Aorta (tissue), 5 donors: ENCODE measurements at places on chromosomes 12 and 14.

DNA sequence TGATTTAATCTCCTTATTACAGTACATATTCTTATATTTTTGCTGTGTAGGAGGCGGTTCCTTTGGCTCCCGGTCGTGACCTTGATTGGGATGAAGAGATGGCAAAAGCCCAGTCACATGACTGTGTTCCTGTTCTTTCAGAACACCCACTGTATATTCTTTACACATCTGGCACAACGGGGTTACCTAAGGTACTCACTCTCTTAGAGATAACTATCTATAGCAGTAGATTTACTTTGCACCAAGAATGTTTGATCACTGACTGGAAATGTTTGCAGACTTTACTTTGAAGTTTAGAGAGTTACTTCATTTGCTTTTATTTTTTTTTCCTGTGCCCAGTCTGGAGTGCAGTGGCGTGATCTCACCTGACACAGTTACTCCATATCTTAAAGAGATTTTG is 65.2 kb downstream of the ACSS3 start:
- DNase-seq = no peak

DNA sequence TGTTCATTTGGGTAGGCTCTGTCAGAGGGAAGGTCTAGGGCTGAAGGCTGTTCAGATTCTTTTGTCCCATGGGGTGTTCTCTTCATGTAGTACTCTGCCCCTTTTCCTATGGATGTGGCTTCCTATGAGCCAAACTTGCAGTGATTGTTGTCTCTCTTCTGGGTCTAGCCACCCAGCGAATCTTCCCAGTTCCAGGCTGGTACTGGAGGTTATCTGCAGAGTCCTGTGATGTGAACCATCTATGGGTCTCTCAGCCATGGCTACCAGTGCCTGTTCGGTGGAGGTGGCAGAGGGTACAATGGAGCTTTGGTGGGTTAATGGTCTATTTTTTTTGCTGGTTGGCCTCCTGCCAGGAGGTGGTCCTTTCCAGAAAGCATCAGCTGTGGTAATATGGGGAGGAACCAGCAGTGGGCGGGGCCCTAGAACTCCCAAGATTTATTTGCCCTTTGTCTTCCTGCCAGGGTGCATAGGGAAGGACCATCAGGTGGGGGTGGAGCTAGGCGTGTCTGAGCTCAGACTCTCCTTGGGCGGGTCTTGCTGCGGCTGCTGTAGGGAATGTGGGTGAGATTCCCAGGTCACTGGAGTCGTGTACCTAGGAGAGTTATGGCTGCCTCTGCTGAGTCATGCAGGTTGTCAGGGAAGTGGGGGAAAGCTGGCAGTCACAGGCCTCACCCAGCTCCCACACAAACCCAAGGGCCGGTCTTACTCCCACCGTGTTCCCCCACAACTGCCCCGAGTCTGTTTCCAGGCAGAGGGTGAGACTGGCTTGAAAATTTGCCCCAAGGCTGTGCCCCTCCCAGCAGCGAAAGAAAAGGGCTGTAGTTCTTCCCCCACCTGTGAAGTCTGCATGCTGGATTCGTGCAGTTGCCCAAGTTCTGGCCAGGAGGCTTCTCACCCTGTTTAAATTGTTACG is 17.5 kb downstream of the MTRFR start:
- no peak for DNase-seq

DNA sequence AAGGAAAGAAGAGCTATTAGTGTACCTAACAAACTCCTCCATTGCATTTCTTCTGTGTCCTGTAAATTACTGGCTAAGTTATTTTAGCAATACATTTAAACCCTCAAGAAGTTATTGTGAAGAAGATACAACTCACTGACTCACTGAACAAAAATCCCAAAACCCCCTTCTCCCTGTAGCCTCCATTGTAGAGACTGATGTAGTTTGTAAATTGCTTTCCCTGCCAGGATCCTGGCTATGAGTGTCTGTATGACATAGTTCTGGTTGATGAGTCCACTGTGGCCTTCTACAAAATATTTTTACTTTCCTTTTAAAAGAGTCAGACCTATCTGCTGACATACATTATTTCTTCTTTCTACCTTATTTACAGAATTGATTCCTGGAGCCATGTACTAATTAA is 155.6 kb downstream of the SLC6A15 start:
- no peak for DNase-seq

- no peak for DNase-seq
Measured at GRCh38 chr14:89198544-89199329, 218.3 kb downstream of the FOXN3 start.

- no peak for DNase-seq
Measured at GRCh38 chr12:12327802-12328201, 22.2 kb downstream of the MANSC1 start.

- no peak for DNase-seq
Measured at GRCh38 chr12:69936214-69936731, 111.2 kb downstream of the MYRFL start.

DNA sequence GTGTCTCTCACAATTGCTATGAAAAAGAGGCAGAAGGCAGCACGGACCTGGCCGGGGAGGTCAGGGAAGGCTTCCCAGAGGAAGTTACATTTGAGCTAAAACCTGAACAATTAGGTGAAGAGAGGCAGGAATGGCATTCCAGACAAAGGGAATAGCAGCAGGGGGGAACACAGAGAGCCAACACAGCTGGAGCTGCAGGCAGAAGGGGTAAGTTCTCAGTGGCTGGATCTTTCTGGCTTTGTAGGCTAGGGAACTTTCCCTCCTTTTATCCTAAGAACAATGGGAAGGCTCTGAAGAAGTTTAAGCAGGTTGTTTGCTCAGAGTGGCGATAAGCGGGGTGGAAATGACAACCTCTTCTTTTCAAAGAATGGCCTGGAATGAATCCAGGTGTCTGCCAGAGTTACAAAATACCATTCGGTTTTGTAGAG is 100.0 kb downstream of the PRIMA1 start:
- no peak for DNase-seq

DNA sequence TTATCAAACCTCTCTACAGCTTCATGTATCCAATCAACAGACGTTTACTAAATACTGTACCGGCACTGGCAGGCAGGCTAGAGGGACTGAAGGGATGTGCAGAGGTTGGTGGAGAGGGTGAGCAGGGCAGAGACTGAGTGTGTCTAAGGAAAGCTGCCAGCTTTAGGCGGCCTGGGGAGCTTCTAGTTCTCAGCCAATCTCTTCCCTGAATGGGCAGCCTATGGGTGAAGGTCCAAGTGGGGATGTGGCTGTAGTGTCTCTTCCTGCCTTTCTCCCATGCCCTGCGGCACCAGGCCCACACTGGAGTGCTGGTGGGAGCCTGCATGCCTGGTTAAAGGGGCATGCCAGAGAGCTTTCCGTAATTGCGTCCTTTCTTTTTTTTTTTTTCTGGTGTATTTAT is 239.8 kb downstream of the CACNA1C start:
- DNase-seq = no peak

DNA sequence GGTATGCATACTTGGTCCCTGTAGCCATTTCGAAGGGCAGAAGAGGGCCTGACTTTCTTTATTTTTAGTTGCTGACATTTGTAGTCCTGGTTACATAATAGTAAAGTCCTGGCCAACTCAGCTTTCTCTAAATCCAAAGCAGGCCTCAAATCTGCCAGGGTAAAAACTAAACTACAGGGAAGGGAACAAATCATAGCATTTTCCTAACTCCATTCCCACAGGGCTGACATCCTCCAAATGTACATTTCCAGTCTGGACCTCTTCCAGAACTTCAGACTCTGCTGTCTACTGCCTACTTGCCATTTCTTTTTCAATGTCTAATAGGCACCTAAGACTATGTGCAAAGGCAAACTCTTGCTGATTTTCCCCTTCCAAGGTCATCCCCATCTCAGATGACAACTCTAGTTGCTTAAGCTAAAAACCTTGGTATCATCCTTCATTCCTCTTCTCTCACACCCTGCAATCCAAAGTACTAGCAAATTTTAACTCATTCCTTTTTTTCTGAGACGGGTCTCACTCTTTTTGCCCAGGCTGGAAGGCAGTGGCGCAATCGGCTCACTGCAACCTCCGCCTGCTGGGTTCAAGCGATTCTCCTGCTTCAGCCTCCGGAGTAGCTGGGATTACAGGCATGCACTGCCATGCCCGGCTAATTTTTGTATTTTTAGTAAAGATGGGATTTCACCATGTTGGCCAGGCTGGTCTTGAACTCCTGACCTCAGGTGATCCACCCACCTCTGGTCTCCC is 2.0 kb downstream of the DDIT3 start:
- DNase-seq = no peak

DNA sequence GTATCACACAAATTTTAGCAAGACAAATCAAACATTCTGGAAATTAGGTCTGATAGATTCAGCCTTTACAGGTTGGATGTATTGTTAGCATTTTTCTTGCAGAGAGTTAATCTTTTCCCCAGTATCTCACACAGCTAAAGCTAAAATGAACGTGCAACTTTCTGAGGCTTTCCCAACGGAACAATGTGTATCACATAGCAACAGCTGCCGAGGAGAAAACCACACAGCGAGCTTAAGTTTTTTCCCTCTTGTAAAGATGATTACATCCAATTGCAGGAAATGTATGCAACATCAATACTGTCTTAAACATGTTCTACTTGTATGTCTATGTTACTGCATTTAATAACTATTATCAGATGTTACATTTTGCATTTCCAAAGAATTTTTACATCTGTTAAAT is 182.2 kb downstream of the CCDC59 start:
- DNase-seq = no peak

DNA sequence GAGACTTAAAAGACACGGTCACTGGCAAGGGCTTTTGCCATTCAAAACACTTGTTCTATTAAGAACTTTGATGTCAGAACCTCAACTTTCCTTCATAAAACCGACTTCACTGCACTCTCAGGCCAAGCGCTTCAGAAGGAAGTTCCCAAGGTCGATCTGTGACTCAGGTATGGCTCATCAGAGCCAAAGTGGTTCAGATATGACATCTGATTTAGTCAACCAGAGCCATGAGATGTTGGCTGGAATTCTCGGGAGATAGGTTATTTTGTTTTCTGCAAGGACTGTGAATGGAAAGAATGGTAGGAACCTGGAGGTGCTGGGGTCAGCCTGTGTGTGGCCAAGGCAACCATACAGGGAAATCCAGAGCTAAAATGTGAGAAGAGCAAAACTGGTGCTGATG is 445.6 kb downstream of the GLT1D1 start:
- no peak for DNase-seq

DNA sequence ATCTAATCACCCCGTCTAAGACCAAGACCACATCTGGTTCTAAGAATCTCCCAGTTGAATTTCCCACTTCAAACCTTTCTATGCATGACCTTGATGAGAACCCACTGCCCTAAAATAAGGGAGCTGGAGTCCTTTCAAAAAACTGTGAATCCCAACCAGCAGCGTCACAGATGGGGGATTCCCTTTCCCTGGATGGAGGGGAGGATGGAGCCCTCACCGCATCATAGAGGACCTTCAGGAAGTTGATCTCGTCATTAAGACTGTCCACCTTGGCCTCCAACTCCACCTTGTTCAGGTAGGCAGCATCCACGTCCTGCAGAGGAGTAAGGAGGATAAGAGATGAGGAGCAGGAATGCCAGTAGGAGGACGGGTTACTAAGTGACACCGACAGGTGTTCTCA is 4.8 kb downstream of the KRT4 start:
- no peak for DNase-seq

- DNase-seq = no peak
Measured at GRCh38 chr12:40474630-40475029, 217.6 kb upstream of the CNTN1 start.

GRCh38 chr12:45989721-45990467 is 480 bp downstream of the SCAF11 start:
- DNase-seq = peak; percentile 83

GRCh38 chr12:62575036-62575435 is 108.4 kb downstream of the MON2 start:
- DNase-seq = no peak

GRCh38 chr14:68464711-68465110 is 328.2 kb downstream of the ZFP36L1 start:
- DNase-seq = no peak

- DNase-seq = no peak
Measured at GRCh38 chr14:100851586-100851916, 25.6 kb downstream of the MEG3 start.

GRCh38 chr14:82595466-82595865 is 1061.8 kb upstream of the SEL1L start:
- DNase-seq = no peak

GRCh38 chr12:27549236-27549800 is 25.3 kb downstream of the PPFIBP1 start:
- DNase-seq = no peak

- no peak for DNase-seq
Measured at GRCh38 chr12:6253278-6253677, 53.1 kb downstream of the CD9 start.

DNA sequence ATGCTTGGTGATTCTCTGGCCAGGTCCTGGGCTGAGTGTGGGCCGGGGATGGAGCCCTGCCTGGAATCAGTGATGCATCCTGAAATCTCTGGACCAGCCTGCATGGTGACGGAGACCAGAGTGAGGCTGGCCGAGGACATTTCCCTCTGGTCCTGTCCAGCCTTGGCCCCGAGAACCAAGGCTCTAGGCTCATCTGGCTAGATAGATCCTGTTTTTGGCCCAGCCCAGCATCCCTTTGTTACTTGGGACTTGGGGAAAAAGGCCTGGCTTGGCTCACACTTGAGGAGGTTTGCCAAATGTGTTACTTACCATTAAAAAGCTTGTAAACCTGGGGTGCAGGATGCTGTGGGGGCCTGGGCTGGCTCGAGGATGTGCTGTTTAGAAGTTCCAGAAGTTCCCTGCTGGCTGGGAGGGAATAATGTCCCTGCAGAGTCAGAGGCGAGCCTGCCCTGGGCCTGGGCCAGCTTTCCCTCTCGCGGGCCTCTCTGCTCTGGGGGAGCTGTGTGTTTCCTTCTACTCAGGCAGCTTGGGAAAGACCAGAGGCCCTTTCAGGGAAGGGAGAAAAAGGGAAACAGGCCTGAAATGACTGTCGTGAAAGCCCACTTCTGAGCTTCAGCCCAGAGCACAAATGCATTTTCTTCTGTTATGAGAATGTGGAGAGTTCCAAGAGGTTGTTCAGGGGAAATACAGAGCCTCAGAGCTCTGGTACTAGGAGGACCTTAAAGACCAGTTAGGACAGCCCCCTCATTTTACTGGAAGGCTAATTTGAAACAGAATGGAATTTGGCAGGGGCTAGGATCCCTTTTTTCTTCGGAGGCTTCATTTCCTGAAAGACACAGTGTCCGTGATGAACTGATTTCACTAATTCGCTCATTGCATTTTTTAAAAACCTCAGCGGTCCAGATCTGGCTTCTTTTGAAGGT is 47.2 kb upstream of the CTDSP2 start:
- peak; percentile 95 for DNase-seq

GRCh38 chr14:61537563-61538463 is 157.5 kb upstream of the HIF1A start:
- no peak for DNase-seq
